Upper lobe of left lung (tissue), 6 donors: ENCODE measurements at places on chromosomes 3 and 15. TPM values are rescaled to one million over a fixed set of nuclear protein-coding genes. Genes with fewer than 3 reads are reported as not detected.

GRCh38 chr15:81723113-81723651 lies 322.6 kb downstream of the MEX3B start:
- no peak for DNase-seq

GRCh38 chr15:95291898-95292472 lies 1038.5 kb upstream of the NR2F2 start:
- no peak for DNase-seq

Gene WWTR1
- total RNA-seq = 119 TPM

DNA sequence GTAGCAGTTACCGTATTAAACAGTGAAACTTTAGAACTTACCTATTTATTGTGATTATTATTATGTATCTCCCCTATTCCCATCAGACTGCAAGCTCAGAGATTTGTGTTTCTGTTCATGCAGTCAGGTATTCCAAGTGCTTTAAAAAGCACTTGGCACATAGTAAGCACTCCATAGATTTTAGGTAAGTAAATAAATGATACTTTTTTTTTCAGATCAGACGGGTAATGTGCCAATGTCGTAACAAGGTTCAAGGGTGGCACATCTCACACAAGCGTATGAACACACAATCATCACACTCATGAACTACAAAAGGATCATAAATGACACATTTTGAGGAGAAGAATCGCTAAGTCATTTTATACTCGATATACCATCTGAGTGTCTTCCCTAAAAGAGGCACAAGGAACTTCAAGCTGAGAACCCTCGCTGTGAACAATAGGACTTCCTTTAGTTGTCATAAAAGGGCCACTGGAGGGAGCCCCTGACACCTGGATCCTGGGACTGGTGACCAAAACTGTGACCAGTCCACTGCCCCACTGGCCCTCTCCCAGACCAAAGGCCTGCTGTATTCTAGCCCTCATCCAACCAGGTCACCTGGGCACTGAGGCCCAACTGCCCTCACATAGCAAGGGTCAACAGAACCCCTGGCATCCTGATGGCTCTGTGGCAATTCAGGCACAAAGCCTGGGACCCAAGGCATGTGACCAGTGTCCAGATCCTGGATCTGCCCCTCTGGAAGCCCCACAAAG lies 32.1 kb downstream of the KIF9 start:
- DNase-seq = peak; percentile 66

DNA sequence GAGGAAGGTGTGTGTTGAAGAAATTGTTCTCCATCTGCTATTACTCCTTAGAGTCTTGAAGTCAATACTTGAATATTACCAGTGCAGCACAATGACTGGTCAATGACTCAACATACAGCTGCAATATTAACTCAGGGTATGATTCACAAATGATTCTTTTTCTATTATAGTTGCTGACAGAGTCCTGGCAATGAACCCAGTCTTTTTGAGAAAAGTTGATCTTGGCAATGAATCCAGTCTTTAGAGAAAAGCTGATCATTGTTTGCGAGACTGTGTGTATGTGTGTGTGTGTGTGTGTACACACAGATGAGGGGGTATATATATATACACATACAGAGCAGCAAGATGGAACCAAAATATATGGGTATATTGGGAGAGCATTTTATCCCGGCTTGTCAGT lies 315.1 kb downstream of the ZNF385D start:
- DNase-seq = no peak

DNA sequence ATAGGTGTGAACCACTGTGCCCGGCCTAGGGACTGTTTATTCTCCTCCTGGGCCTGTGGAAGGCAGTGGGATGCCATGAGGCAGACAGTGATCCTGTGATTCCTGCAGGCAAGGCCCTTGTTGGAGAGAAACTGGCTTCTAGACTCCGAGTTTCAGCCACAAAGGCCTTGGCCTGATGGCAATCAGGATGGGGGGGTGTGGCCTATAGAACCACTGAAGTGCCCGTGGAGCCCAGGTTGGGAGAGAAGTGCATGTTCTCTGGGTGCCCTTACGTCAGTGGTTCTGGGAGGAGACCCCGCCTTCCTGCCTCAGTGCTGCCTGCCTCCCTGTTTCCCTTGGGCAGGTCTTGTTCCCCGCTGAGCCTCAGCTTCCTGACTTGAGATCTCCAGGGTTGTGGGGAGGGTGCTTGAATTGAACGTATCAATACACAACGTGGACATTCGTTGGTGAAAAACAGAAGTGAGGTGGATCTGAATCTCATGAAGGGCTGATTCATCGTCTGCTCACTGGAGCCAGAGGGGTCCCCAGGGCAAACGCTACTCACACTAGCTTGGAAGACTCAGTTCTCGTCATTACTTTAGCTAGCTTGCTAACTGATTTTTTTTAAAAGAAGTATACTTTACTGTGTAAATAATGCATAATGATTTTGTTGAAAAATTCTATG lies 31.8 kb downstream of the IRAK2 start:
- DNase-seq = no peak

DNA sequence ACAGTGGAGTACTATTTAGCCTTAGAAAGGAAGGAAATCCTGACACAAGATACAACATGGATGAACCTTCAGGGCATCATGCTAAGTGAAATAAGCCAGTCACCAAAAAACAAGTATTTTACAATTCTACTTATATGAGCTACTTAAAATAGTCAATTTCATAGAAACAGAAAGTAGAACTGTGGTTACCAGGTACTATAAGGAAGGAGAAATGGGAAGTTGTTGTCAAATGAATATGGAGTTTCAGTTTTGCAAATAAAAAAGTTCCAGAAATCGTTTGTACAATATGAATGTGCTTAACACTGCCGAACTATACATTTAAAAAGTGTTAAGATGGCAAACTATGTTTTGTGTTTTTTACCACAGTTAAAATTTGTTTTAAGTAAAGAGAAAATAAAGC lies 26.8 kb downstream of the TRANK1 start:
- no peak for DNase-seq

- no peak for DNase-seq
Measured at GRCh38 chr3:49620728-49621127, 53.4 kb upstream of the APEH start.

Gene TNK2
- 106 TPM for total RNA-seq

- DNase-seq = peak; percentile 52
Measured at GRCh38 chr3:134360046-134360445, 14.2 kb downstream of the AMOTL2 start.

Gene SLC25A20
- total RNA-seq = 32.7 TPM

GRCh38 chr3:111956995-111957734 lies 21.7 kb upstream of the ABHD10 start:
- DNase-seq = no peak

- peak; percentile 49 for DNase-seq
Measured at GRCh38 chr3:161069511-161070251, 35.5 kb downstream of the B3GALNT1 start.

Gene UPK1B
- not detected for total RNA-seq

GRCh38 chr3:60046210-60046609 lies 996.4 kb upstream of the CFAP20DC start:
- no peak for DNase-seq

Gene GOLGA8G
- total RNA-seq = not detected

DNA sequence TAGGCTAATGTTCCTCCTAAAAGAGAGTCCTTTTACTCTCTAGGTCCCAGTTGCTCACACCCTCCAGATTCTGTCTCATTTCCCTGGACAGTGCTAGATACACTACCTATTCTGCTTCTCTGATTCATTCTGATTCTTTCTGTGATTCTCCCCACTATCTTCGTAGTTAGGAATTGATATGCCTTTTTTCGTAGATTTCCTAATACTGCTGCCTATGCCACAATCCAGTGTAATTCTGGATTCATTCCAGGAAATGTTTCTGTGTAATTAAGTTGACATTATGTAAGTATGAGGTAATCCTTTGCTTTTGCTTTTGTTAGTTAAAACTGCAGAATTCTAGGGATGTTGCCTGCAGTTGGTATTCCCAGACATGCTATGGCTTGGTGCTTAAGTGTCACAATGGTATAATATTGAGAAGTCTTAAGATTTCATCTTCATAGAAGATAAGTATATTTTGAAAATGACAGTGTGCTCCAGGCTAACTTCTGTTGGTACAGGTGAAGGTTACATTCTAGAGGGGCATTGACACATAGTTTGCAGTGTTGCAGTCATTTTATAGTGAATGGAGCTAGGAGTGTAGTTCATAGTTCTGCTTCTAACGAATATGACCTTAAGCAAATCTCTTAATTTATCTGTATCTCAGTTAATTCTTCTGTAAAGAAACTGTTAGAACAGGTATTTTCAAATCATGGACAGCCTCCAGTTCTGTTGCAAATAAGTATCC lies 54.3 kb downstream of the RIOX2 start:
- DNase-seq = no peak

DNA sequence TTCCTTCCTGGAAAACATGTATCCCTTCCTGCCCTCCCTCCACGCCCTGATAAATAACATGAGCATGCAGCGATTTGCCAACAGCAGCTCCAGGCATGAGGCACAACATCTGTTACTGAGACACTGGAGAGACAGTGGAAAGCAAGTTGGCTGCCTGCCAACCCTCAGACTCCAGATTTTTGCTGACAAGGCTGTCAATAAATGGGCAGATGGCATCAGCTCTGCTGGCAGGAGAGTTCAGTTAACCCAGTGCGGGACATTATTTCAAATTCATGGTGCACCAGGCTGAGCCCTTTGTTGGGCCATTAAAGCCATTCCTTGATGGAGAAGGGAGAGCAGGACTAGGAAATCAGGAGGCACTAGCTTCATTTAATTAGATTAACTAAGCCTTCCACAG lies 293.3 kb downstream of the MEX3B start:
- no peak for DNase-seq

- DNase-seq = peak; percentile 60
Measured at GRCh38 chr3:195869413-195870001, 38.8 kb downstream of the TNK2 start.

Gene EEFSEC
- 16.9 TPM for total RNA-seq

Gene STAG1
- total RNA-seq = 38.6 TPM

DNA sequence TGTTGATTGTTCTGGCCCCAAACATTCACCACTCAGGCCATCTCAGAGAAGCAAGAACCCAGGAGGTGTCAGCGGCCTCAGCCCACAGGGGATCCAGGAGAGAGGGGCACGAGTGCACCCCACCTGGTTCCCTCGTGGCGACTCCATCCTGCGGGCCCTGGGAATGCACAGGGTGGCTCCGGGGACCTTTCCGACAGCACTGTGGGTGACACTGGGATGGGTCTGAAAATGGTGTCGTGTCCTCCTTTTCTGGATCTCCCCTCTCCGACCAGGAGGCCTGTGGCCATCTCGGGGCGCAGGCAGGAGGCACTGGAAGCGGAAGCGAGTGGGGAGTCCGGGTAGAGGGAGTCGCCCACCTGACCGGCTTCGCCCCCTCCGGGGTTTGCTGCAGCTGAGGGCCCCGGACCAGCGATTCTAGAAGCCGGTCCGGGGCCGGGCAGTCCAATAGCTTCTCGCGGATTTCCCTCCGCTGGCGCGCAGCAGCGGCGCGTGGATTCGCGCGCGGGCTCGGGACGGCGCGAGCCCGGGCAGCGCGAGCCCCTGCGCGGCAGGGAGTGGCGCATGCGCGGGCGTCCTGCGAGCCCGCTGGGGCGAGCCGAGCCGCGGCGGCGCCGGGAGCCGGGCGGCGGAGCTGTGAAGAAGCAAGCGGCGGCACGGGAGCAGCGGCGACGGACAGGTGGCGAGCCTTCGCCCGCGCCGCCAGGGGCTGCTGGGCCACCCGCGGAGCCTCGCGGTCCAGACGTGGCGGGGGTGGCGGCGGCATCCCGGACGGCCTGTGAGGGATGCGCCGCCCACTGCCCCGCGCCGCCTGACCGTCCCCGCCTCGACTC lies at the start of gene DOCK3:
DOCK3 (plus strand) TSS at position 579 of the 830 bp plus-strand sequence. CDS start 337 bp downstream, outside the sequence.
- peak; percentile 58 for DNase-seq
